ENCODE measurements at places on chromosomes 12 and 14.
A peak's percentile ranks its signal among the peaks of the same experiment; 100 is the strongest.

- DNase-seq: no peak
Observed at GRCh38 chr14:93857500-93858283, 69.4 kb upstream of the PRIMA1 start.

- DNase-seq: no peak
Observed at GRCh38 chr14:54794159-54794558, 108.5 kb downstream of the GCH1 start.

DNA sequence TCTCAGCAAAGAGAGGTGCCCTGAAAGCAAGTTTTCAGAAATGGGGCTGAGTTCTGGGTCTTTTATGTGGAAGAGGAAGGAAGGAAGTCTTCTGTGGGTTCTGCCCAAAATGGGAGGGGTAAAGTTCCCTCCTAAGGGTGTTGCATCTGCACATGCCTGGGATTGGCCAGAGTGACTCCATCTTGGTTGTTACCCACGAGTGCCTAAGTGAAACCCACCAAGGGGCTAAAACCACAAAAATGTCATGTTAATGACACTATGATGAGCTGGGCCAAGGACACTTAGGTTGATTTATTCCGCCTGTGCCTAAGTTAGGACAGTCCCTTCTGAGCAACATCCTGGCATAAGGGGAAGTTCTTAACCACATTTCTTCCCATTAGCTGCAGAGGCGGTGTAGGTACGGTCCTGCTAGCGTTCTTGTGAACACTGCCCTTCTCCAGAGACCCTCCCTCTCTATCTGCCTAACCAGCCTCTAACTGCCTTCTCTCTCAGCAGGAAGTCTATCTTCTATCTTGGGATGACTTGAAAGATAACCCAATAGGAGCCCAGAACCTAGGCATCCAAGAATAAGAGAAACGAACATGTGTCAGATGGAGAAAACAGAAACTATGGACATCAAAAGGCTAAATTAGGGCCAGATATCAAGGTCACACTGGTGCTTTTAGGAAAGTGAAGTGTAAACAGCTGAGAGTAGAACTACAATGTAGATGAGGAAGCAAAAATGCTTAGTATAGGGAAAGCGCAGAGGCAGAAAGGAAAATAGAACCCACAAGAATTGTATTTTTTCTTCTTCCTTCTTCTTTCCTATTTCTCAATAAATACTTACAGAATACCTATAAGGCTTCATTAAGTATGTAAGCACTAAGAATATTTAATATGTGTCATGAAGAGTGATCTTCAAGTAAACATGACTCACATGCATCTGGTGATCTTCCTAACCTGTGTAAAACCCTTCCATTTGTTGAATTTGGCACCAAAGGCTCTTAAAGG is 104.2 kb upstream of the AMN1 start:
- no peak for DNase-seq

- DNase-seq: peak; percentile 72
Observed at GRCh38 chr12:131831635-131832041, 3.4 kb downstream of the MMP17 start.

DNA sequence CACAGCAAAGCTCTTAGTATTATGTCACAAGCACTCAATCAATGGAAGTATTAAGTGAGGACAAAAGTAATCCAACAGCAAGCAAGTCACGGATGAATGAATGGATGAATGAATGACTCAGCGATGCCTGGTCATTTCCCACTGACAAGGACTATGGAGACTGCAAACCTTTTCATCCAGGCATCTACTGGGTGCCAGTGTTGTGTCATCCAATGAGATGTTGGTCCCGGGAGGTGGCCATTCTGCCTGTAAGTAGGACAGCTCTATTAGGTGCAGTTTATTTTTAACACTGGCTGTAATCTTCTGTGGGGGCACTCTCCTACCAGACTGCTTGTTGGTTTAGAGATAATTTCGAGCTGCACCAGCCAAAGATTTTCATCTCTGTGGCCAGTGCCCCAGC is 39.4 kb downstream of the STAB2 start:
- DNase-seq: peak; percentile 19

GRCh38 chr14:96723946-96724345 is 73.2 kb upstream of the VRK1 start:
- DNase-seq: no peak

- DNase-seq: no peak
Observed at GRCh38 chr12:124869059-124869665, 5.5 kb upstream of the SCARB1 start.

DNA sequence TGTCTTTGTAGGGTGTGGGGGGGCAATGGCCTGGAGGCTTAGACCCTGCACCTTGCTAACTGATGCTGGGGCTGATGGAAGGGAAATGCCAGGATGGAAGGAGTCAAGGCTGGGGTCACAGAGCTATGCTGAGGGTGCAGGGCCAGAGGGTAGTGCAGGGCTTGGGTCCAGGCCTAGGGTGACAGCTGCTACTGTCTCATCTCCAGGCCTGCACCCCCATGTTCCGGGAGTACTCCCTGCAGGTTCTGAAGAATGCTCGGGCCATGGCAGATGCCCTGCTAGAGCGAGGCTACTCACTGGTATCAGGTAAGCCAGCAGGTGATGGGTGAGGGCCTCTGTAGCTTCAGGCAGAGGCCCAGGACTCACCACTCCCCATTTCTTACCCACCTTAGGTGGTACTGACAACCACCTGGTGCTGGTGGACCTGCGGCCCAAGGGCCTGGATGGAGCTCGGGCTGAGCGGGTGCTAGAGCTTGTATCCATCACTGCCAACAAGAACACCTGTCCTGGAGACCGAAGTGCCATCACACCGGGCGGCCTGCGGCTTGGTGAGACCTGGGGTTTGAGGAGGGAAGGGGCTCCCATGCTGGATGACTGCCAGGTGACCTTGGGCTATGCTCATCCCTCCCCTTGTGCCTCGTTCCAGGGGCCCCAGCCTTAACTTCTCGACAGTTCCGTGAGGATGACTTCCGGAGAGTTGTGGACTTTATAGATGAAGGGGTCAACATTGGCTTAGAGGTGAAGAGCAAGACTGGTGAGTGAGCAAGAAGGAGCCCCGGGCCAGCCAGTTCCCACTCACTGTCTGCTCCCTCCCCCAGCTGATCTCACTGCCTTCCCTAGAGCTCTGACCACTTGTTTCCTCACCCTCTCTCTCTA is 4.1 kb downstream of the SHMT2 start:
- no peak for DNase-seq

DNA sequence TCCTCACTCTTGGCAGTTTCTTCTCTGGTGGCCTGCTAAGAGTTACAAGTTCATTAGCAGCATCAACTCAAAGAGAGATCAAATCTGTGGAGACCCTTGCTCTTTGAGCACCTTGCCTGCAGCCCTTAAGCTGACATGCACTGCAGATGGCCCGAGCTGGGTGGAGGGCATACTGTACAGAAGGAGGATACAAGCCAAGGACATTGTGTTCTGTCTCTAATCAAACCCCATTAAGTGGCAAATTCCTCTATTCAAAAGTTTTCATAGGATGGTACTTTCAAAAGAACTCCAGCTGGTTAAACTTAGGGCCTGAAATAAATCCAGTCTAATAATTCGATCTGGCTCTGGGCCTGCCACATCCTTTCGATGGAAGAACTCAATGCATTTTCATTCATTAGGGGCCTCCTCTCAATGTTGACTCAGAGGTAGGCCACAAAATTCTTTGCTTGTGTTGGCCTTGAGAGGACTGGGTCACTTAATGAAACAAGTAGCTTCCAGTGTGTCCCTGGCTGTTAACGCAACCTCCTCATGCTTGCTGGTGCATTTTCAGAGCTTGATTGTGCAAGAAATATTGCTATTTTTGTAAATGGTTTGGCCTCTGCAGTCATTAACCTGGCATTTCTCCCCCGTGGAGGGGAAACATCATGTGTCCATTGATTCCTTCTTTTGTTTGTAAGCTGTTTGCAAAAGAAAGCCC is 318.2 kb downstream of the NUAK1 start:
- DNase-seq: no peak

DNA sequence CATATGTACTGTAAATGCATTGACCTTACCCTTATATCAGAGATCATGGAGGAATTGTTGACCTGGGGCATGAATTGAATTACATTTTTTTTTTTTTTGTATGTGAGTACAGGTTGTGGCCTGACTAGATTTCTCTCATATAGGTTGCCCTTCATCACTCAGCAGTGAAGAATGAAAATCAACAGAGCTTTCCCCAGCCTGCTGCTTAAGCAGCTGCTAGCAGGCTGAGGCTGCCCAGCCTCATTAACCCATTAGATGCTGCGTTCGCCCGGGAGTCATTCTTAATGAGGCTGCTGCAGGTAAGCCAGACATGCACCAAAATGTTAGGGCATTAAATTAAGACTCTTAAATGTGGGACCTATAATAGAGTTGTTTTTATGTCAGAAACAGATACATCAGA is 236.0 kb downstream of the ETNK1 start:
- peak; percentile 19 for DNase-seq

- no peak for DNase-seq
Observed at GRCh38 chr14:103456167-103456835, 66.3 kb downstream of the CKB start.

GRCh38 chr12:132118876-132119275 is 25.2 kb downstream of the DDX51 start:
- no peak for DNase-seq

GRCh38 chr12:84964048-84964447 is 51.4 kb upstream of the SLC6A15 start:
- DNase-seq: no peak

DNA sequence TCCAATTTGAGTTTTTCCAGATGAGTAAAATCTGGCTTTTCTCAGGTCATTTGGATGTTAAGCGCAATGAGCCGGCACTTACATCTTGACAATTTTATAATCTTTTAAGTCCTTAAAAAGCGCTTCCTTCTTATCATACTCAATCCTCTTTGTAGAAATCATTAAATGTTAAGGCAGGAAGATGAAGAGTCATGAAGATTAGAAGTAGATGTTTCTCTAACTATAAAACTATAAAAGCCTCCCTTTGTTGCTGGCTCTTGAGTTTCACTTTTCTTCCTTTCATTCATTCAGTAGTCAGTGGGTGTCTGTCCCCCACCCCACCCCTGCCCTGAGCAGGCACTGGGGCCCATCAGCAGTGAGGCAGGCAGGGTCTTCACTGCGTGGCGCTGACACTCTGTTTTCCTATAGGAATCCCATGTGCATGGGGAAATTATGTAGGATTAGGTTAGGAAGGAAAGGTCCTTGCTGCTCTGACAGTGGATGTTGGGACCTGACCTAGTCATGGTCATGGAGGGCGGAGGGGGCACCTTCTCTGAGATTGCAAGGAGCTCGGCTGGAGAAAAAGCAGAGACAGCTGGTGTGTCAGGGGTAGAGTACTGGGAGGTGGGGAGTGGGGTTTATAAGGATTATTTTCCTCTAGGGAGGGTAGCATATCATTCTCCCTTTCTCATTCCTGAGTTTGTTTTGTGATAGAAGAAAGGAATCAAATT is 65.8 kb downstream of the CCDC92 start:
- no peak for DNase-seq

DNA sequence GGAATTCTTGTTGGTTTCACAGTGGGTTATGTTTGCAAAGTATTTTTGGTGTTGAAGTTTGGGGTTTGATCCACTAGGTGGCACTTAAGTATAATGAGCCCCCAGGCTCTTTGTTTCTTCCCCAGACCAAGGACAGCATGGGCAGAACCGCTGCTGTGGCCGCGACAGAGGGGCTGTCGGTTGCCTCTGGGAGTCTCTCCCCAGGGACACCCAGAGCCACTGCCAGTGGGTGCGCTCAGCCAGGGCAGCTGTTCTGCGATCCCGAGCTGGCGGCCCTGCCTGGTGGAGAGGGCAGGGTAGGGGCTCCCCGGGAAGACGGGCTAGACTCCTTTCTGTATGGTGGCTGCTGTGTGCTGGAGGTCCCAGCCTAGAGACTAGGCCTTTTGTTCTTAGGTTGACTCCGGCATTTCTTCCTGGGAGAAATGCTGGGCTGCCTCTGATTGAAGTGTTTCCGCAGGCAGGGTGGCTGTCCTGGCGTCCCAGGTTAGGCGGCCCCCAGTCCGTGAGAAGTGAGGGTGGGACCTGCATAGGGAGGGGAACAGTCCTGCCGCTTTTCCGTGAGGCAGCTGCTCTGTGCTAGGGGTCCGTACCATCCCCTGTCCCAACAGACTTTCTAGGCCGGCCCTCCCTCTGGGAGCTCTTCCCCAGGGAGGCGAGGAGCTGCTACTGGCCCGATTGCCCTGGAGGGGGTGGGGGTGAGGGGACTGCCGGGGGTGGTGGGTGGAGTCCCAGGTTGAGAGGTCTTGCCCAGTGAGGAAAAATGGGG is 253.1 kb upstream of the PELI2 start:
- DNase-seq: no peak

DNA sequence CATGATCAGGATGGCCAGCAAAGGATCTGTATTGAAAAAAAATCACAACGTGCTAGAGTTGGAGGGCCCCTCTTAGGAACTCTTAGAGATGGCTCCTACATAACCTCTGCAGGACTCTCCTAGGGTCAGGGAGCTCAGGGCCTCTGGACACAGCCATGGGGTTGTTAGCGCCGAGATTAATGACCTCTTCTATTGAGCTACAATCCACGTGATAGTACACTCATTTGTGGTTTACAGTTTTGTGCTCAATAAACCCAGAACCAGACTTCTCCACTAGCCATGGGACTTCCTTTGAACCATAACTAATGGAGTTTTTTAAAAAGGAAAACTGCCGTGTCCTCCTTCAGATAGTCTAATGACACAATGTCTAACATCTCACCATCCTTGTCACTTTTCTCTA is 29.6 kb upstream of the HDAC7 start:
- no peak for DNase-seq

DNA sequence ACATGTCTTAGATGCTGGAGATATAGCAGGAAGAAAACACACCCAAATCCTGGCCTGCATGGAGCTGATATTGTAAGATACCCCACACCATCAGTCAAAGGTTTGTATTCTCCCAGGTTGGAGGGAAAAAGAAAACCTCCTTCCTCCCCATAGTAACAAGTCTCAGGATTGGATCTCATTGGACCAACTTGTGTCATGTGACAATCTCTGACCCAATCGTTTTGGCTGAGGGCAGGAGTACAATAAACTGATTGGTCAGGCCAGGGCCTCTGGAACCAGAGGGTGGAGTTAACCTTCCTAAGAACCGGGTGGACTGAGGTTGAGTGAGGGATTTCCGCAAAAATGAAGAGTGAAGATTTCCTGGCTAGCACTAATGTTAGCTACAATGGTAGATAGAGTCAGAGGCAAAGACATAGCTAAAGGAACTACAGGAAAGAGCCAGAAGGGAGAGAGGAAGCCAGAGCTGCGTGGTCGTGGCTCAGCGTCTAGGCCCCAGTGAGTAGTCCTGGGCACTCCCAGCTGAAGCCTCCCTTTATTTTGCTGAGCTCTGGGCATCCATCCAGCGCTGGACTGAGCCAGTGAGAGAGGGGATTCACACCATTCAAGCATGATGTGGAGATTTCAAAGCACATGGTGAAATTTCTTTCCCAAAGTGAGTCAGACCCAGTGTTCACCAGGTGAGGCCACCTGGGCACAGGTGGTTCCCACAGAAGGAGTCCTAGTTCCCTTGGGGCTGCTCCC is 219.9 kb downstream of the AACS start:
- no peak for DNase-seq

DNA sequence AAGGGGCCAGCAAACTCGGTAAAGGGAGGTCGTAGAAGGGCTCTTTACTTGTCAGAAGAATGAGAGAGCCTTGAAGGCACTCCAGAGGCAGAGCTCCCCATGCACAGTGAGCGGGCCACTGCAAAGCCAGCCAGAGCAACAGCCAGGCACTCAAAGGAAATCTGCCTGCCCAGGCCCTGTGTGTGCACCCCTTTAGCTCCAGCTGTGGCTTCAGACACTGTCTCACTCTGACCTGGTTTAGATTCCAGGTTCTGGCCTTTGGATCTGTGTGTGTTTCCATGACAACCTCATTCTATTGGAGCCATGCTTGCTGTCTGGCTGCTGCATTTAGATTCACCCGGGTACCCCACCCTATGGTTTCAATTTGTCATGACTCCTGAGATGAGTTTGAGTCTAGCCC is 170.3 kb downstream of the CAPZA3 start:
- no peak for DNase-seq
